ENCODE measurements at places on chromosomes 7 and 10.

DNA sequence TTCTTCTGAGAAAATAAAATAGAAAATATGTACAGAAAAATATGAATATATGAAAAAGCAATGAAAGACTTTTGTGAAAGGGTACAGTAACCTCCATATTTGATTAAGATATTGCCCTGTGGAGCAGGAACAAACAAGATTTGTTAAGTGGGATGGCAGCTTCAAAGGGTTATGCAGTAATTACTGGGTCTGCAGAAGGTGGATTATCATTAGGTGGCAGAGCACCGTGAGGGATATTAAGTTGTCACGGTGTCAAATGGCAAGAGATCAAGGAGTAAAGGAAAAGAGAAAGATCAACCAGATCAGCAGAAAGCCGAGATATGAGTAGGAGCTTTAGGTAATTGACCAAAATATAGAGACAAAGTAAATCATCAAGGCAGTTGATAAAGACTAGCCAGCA is 44.1 kb downstream of the DGKB start:
- peak; percentile 51 for DNase-seq

DNA sequence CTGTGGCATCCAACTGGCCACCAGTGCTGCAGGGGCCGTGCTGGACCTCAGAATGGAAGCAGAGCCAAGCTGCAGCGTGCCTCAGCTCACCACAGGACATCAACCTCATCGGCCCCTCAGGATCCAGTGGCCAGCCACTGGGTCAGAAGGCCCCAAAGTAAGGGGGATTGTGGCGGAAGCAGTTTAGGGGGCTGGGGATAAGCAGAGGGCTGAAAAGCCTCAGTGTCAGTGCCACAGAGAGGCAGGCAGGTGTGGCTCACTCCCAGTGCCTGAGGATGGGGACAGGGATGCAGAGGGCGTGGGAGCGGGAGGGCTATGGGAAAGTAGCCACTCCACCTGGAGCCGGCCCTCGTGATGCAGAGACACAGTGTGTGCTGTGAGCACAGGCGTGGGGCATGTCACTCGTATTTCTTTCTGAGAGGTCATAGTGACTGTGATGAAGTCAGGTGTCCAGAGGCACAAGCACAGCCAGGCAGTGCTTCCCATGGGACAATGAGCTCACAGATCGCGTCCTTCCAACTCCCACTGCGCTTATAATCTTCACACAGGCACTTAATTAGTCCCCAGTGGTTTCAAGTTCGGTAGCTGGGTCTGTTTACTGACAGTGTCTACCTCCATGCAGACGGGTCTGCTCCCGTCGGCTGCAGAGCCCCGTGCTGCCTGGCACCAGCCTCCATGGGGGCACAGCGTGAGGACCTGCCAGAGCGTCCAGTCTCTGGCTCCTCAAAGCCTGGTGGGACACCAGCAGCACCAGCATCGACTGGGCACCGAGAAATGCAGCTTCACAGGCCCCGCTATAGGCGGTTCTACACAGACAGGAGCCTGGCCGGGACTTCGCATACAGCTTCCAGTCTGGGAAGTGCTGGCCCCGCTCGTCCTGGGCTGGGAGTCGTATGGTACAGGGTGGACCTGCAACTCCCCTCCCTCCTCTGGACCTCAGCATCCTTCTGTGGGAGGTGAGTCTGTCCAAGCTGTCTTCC is 42.9 kb upstream of the CNPY1 start:
- DNase-seq, result peak; percentile 38

GRCh38 chr10:91682912-91683311 is 50.0 kb upstream of the PPP1R3C start:
- DNase-seq, result no peak

GRCh38 chr7:35257251-35258124 is 3.6 kb upstream of the TBX20 start:
- DNase-seq, result peak; percentile 82

DNA sequence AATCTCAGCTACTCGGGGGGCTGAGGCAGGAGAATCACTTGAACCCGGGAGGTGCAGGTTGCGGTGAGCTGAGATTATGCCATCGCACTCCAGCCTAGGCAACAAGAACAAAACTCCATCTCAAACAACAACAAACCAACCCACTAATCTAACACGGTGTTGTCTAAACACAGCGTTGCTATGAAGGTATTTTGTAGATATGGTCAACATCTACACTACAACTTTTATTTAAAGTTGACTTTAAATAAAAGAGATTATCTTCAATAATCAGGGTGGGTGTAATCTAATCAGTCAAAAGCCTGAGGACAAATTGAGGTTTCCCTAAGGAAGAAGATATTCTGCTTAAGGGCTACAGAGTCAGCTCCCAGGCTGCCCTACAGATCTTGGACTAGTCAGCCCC is 24.2 kb downstream of the BAIAP2L1 start:
- DNase-seq, result no peak

DNA sequence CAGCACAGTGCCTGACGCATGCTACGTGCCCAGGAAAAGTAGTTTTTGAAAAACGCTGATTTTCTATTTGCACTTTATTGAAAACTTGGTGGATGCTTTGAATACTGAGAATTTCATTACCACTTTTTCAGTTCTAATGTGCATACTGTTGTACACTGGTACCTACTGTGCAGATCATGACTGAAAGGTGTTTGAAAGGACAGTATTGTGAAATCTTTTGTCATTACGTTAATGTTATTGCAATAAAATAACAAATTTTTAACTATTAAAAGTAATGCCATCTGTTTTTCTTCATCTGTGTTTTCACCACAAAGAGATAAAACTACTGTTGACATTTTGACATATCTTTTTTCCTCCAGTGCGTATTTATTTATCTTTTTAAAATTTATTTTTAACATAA is 42.1 kb downstream of the CNNM2 start:
- no peak for DNase-seq
